ENCODE measurements at places on chromosomes 12 and 14.

GRCh38 chr12:104467346-104467837, 10.6 kb downstream of the CHST11 start:
- DNase-seq = no peak

DNA sequence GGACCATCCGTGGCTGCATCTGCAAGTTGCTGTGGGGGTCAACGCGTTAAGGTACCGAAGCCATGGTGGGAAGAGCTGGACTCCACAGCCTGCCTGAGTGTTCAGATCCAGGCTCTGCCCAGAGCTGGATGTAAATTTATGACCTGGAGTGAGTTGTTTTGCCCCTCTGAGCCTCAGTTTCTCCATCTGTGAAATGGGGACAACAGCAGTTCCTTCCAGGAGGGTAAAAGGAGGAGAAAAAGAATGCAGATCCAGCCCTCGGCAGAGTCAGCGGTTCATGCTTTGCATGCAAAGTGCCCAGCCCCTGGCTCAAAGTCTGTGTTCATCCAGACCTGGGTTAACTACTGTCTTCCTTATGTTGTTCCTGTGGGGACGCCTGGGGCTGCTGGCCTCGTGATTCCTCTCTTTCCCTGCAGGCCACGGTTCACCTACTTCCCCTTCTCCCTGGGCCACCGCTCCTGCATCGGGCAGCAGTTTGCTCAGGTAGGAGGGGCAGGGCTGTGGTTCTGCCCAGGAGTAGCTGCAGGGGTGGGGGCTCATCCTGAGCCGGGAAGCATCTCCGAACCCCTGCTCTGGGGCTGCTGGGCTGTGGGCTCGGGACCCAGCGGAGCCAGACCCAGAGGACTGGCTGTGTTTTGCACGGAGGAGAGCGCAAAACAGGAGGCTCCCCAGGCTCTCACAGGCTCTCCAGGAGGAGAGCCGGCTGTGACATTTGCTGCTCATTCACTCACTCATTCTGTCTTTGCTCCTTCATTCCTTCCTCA, 41.9 kb downstream of the CYP46A1 start:
- no peak for DNase-seq

- no peak for DNase-seq
Measured at GRCh38 chr14:61381553-61381952, 60.2 kb downstream of the PRKCH start.

GRCh38 chr14:56487761-56488160, 91.8 kb upstream of the TMEM260 start:
- peak; percentile 9 for DNase-seq

GRCh38 chr12:100254876-100255275, 12.0 kb downstream of the DEPDC4 start:
- no peak for DNase-seq

GRCh38 chr12:88241862-88242570, 99.9 kb downstream of the TMTC3 start:
- peak; percentile 98 for DNase-seq

DNA sequence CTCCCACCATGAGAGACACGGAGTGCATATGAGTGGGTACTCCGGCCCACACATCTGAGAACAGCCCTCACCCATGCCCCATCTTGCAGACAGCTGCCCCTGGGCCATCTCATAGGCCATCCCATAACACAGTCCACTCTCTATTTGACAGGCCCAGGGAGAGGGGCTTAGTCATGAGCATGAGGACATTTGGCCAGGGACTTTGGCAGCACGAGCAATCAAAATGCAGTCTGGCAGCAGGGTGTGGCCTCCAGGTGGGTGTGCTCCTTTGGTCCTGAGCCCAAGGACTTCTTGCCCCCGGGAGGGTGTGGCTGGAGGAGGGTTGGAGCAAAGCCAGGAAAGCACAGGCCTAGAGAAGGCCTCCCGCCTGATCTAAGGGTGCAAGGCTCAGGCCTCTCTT, 25.6 kb downstream of the EMP1 start:
- peak; percentile 70 for DNase-seq

- DNase-seq = peak; percentile 57
Measured at GRCh38 chr12:7555752-7556151, 52.2 kb upstream of the CD163 start.

Measured in fibroblast of the aortic adventitia (primary cell).